ENCODE measurements at places on chromosomes 3 and 15. TPM values are rescaled to one million over a fixed set of nuclear protein-coding genes. Genes with fewer than 3 reads are reported as not detected.

The SH2D7 gene
- not detected for total RNA-seq

The IQCH gene
- total RNA-seq, result 3.3 TPM

The CKMT1A gene
- 0.18 TPM for total RNA-seq

The MUC13 gene
- 0.18 TPM for total RNA-seq

The LRRC49 gene
- total RNA-seq, result 12.9 TPM

The CYP8B1 gene
- not detected for total RNA-seq

The PODXL2 gene
- total RNA-seq, result 1.00 TPM

The AADAC gene
- total RNA-seq, result 11.3 TPM

The NOX5 gene
- total RNA-seq, result 0.09 TPM

The DZIP3 gene
- 14.2 TPM for total RNA-seq

The CD80 gene
- not detected for total RNA-seq

The CRABP1 gene
- not detected for total RNA-seq

The GOLGA6B gene
- not detected for total RNA-seq

The KIF15 gene
- total RNA-seq, result 1.8 TPM

The TTLL13 gene
- 0.14 TPM for total RNA-seq

The RARB gene
- total RNA-seq, result 10.3 TPM

The FAM43A gene
- total RNA-seq, result 20.3 TPM

The TMEM212 gene
- not detected for total RNA-seq

The FETUB gene
- not detected for total RNA-seq

The GOLGA8K gene
- 0.09 TPM for total RNA-seq

The UPK1B gene
- under 0.01 TPM for total RNA-seq

The GOLIM4 gene
- 69.0 TPM for total RNA-seq

The SLC25A20 gene
- total RNA-seq, result 19.5 TPM

The CEMIP gene
- total RNA-seq, result 466 TPM

The IQCF5 gene
- not detected for total RNA-seq

The CPLX3 gene
- total RNA-seq, result not detected

The GHSR gene
- not detected for total RNA-seq

The GOLGA6L10 gene
- 0.28 TPM for total RNA-seq

The SYNPR gene
- total RNA-seq, result not detected

The TRA2B gene
- total RNA-seq, result 123 TPM

The IDH2 gene
- 75.5 TPM for total RNA-seq

The CMTM8 gene
- total RNA-seq, result not detected

The LRTM1 gene
- total RNA-seq, result not detected

The SUSD5 gene
- total RNA-seq, result 3.6 TPM

The CX3CR1 gene
- total RNA-seq, result not detected

The SST gene
- total RNA-seq, result not detected

Data from smooth muscle cell of bladder (primary cell).